GM23338 (cell line): ENCODE measurements at places on chromosomes 3 and 15. TPM values are rescaled to one million over a fixed set of nuclear protein-coding genes. Genes with fewer than 3 reads are reported as not detected.

SAMD7 gene
- total RNA-seq = not detected in 2 replicates

DNA sequence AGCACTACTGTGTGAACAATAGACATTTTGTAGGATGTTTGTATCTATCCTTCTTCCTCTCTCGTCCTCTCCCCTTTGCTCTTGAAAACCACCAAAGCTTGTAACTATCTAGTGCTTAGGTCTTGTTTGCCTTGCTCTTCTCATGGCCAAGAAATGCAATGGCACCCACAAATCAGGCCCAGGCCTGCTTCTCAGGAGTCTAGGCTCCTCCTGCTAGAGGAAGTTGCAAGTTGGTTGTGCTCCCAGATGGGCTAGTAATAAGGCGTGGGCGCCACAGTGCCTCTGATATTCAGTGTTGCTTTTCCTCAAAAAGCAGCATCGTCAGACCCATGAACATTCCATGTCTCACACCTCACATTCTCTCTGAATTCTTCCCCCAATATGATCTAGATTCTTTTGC is 28.7 kb downstream of the ZNF385D start:
- no peak for DNase-seq

DNA sequence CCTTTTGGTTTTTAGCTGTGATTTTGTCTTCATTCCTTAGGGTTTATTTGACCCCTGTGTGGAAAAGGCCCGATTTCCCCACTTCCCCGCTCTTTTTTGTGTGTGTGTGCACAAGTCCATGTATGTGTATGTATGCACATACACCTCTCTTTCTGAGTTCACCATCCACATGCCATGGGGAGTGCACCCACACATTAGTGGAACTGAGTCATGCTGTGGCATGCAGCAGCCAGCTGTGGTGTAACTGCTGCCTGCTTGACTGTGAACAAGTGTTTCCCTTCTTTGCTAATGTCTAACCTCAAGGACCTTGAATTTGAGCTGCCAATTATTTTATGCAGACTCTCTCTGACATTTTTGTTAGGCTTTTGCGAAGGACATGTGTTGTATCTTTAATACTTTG is 434.9 kb upstream of the TPM1 start:
- no peak for DNase-seq

GRCh38 chr3:61578667-61579367 is 17.4 kb downstream of the PTPRG start:
- no peak for DNase-seq

DNA sequence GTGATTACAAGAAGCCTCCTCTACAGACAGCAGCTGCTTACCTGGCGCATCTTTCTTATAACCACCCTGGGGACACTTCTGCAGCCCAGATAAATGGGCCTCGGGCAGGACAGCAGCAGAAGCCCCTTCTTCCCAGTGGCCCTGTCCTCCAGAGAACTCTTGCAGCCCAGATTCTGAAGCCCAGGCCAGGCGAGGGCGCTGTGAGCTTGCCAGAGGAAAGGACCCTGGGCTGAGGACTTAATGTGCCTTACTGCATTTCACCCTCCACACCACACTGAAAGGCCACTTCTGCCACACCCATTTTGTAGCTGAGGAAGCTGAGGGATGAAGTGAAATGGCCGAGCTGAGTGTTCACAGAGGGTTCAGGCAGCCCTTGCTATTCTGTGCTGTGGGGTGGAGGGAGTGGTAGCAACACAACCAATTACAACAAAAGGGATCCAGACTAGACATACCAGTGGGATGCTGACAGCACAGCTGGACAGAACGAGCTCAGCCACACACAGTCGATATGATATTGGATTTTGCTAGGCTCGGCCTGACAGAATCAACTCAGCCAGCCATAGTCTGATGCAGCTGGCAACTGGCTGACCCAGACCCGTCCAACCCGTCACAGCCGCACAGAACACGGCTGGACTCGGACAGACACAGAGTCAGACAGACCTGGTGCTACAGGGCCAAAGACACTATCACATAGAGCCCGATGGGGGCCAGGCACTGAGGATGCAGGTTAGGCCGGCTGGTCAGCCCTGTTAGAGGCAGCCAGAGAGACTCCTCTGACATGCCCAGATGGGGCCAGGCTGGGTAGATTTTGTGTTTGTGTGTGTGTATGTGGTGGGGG is 7.3 kb downstream of the ACOX2 start:
- peak; percentile 90 for DNase-seq

DNA sequence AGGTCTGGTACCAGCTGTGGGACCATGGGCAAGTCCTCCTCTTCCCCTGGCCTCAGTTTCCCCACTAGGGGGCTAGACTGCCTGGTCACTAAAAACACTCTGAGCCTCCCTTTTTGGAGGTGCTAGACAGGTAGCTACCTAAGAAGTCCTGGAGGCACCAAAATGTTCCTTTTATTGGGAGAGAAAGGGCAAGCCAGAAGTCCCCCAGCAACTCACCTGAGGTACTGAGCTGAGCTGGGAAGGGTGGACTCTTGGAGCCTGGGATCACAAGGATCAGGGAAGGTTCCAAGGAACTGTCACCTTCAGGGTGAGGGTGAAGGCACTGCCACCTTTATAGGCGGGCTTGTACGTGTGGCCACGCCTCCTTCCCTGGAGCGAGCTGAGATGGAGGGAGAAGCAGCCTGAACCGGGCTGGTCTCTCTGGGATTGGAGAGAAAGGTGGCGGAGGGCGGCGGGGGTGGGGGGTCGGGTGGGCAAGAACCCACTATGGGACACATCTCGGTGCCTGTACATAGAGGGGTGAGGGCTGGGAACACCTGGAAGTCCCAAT is at the start of gene CYP1A1:
TSS of gene CYP1A1 (minus strand) at position 304 of the 550 bp plus-strand sequence. CDS start 2,431 bp downstream, outside the sequence.
- DNase-seq = peak; percentile 68

GRCh38 chr3:64422932-64423331 is 197.7 kb upstream of the PRICKLE2 start:
- DNase-seq = no peak
